Omental fat pad (tissue), 4 donors: ENCODE measurements at places on chromosomes 7 and 10. TPM values are rescaled to one million over a fixed set of nuclear protein-coding genes. Genes with fewer than 3 reads are reported as not detected.

- DNase-seq = no peak
These were observed 16.0 kb downstream of the WAC start for GRCh38 chr10:28548781-28549498.

GRCh38 chr10:4109469-4109868 is 324.5 kb upstream of the KLF6 start:
- DNase-seq = no peak

VSTM4 gene
- 20.3 TPM for total RNA-seq

ANKRD1 gene
- not detected for total RNA-seq

UPK3B gene
- 44.3 TPM for total RNA-seq
